GM23338 (cell line): ENCODE measurements at places on chromosomes 1 and 21. TPM values are rescaled to one million over a fixed set of nuclear protein-coding genes. Genes with fewer than 3 reads are reported as not detected.

C1orf185 gene
- not detected in 2 replicates for total RNA-seq

ANKRD13C gene
- 22.6 and 32.5 TPM in 2 replicates for total RNA-seq

TEDDM1 gene
- not detected in 2 replicates for total RNA-seq

CCDC190 gene
- not detected in 2 replicates for total RNA-seq

TMCC2 gene
- total RNA-seq, result 9.9 and 11.8 TPM in 2 replicates

SDF4 gene
- 51.6 and 62.6 TPM in 2 replicates for total RNA-seq

LAMC1 gene
- 111 and 116 TPM in 2 replicates for total RNA-seq

KRTAP13-2 gene
- total RNA-seq, result not detected in 2 replicates

GNG5 gene
- total RNA-seq, result 71.5 and 95.9 TPM in 2 replicates

KRTAP23-1 gene
- not detected in 2 replicates for total RNA-seq

LEFTY1 gene
- total RNA-seq, result 65.4 and 67.1 TPM in 2 replicates

TNFAIP8L2 gene
- total RNA-seq, result not detected in 2 replicates

MTF1 gene
- 4.5 and 5.7 TPM in 2 replicates for total RNA-seq

ZDHHC18 gene
- 15.5 and 26.8 TPM in 2 replicates for total RNA-seq

LYST gene
- 0.16 and 1.0 TPM in 2 replicates for total RNA-seq

PBX1 gene
- total RNA-seq, result 84.2 and 104 TPM in 2 replicates

P3R3URF gene
- not detected in 2 replicates for total RNA-seq

NHLH1 gene
- total RNA-seq, result 0.50 and 0.69 TPM in 2 replicates

CDK11B gene
- total RNA-seq, result 19.8 and 22.4 TPM in 2 replicates

SAMSN1 gene
- 2.0 and 3.2 TPM in 2 replicates for total RNA-seq

KIF17 gene
- total RNA-seq, result 13.3 and 18.6 TPM in 2 replicates

MIXL1 gene
- total RNA-seq, result 0.97 and 2.6 TPM in 2 replicates

KRTAP11-1 gene
- total RNA-seq, result not detected in 2 replicates

F11R gene
- 169 and 194 TPM in 2 replicates for total RNA-seq

RIMKLA gene
- total RNA-seq, result 5.5 and 6.6 TPM in 2 replicates

TNFRSF14 gene
- total RNA-seq, result 0.85 TPM in 1 of 2 replicates, not detected in the other

HTR6 gene
- 0.66 and 0.82 TPM in 2 replicates for total RNA-seq

SPRR4 gene
- total RNA-seq, result not detected in 2 replicates

HLX gene
- total RNA-seq, result 0.07 TPM in 1 of 2 replicates, not detected in the other

ADARB1 gene
- 6.3 and 14.8 TPM in 2 replicates for total RNA-seq

UBASH3A gene
- not detected in 2 replicates for total RNA-seq

TMEM269 gene
- 0.45 TPM in 1 of 2 replicates, not detected in the other for total RNA-seq

DRAXIN gene
- total RNA-seq, result 22.6 and 23.0 TPM in 2 replicates

LCA5L gene
- 0.69 TPM in 1 of 2 replicates, not detected in the other for total RNA-seq

OR6F1 gene
- not detected in 2 replicates for total RNA-seq

PCP4 gene
- 1.6 TPM in 1 of 2 replicates, not detected in the other for total RNA-seq

RNF186 gene
- total RNA-seq, result not detected in 2 replicates
